ENCODE measurements at places on chromosomes 3 and 15.

DNA sequence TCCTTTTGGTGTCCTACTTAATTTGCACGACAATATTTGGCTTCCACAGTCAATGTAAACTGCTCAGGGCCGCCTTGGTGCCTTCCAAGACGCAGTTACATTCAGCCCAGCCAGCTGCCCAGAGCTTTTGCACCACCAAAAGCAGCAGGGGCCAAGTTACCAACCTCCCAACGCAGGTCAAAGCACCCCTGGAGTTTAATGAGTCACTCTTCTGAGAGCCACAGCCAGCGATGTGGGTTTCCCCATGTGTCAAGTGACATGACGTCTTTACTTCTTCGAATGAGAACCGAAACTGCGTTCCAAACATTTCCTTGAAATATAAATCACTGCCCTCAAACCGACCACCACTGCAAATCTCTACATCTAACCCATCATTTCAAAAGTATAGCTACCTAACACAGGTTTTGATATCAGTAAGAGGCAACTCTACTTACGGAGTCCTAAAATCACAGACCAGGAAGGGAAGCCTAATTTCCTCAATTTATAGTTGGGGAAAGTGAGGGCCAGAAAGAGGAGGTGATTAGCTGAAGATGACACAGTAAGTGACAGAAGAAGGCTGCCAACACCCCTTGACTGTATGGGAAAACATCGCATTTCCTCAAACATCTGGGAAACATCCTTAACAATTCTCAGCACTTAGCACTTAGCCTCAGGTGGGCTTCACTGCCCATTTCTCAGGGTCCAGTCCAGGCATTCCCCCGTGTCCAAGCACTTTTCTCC lies 24.5 kb downstream of the MB21D2 start:
- DNase-seq, result peak; percentile 76

DNA sequence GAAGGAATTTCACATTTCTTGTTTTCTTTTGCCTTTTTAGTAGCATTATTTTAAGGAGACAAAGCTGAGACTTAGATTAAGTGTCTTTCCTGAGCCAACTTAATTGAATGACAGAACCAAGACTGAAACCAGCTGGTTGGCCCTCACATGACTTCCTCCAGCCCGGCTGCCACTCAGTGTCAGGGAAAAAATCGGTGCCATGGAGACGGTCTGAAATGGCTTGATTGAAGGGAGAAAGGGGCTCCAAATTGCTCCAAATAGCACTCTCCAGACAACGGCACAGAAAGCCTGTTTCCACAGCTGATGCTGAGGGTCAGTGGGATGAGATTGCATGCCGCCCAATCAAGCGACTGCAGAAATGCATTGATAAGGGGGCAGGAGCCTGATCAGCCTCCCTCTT lies 475.2 kb upstream of the IL12A start:
- no peak for DNase-seq

- DNase-seq, result peak; percentile 12
These were observed 62.0 kb downstream of the TSC22D2 start for GRCh38 chr3:150469931-150470740.

DNA sequence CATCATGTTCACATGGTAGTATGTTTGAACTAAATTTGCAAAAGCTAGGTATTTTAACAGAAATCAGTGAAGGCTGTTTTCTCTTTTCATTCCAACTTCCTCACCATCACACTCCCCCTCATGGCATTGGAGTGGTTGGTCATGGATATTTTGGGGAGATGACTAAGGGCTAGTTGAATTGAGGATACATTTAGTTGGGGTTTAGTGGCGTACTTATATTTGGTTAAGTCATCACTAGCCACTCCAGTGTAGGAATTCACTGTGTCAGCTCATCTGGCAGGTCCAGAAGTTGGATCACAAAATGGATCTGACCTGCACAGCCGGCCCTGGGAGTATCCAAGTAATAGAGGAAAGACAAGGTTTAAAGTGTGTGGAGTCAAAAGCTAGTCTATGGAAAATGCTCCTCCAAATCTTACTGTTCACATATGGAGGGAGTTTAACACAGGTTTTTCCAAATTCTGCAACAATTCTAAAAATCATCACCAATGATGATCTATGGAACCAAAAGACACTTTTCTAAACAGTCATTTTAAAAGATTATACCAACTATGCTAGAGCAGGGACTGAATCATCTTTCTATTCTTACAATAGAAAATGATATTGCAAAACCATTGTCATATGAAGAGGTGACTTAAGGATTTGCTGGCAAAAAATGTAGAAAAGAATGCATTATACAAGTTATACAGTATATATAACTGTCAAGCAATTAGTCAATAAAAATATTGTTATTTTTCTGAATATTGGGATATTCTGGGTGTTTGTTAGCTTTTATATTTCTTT lies 247.8 kb upstream of the PEX5L start:
- DNase-seq, result no peak

GRCh38 chr3:119741657-119742590 lies 39.1 kb downstream of the CFAP91 start:
- no peak for DNase-seq

GRCh38 chr15:101765772-101766456 lies 37.4 kb upstream of the OR4F6 start:
- no peak for DNase-seq

GRCh38 chr3:189978753-189979152 lies 141.9 kb downstream of the P3H2 start:
- DNase-seq, result no peak

GRCh38 chr3:2300938-2301337 lies 202.3 kb downstream of the CNTN4 start:
- no peak for DNase-seq

DNA sequence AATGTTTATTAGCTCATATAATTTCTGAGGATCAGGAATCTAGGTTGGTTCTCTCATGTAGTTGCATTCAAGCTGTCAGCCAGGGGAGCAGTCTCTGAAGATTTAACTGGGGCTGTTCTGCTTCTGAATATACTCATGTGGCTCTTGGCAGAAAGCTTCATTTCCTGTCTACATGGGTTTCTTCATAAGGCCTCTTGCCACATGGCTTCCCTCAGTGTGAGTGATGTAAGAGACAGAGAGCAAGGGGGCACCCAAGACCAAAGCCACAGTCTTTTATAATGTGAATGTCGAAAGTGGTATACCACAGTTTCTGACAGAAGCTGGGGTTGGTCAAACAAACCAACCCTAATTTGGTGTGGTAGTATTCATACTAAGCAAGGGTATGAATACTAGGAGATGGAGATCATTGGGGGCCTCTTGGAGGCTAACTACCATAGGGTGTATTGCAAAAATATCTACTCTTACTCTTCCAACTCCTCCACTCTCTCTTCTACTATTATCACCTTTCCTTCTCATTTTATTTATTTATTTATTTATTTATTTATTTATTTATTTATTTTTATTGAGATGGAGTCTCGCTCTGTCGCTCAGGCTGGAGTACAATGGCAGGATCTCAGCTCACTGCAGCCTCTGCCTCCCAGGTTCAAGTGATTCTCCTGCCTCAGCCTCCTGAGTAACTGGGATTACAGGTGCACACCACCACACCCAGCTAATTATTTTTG lies 123.8 kb downstream of the B3GALNT1 start:
- no peak for DNase-seq

DNA sequence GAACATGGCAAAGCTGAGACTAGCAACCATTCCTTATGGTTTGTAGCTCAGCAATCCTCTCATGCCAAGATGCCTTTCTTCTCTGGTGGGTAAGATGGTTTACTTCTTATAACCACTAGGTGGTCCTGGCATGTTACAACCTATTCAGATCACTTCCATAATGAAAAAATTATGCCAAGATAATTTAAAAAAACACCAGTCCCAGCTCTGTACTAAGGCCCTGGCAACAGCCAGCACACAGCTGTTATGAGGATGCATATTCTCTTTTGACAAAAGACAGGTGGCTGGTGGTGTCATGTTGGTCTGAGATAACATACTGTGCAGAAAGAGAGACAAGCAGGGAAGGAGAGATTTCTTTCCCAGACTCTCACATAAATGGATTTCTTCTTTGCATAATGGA lies 65.7 kb upstream of the FRMD4B start:
- no peak for DNase-seq

GRCh38 chr3:62361261-62361660 lies 12.1 kb downstream of the FEZF2 start:
- no peak for DNase-seq

DNA sequence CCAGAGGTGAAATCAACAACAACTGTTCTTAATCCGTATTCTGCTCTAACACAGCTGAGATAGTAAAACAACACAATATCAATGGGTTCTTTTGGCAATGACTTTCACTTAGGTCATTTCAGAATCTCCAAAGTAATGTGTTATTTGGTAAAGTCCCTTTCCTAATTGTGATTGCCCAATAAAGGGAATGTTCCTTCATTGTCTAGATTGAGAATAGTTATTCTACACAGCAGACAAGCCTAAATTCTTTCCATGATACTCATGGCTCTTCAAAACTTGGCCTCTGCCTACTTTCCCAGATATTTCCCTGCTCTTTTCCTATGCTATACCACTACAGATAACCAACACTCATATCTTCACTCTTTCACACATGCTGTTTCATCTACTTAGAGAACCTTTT lies 219.8 kb downstream of the FMN1 start:
- no peak for DNase-seq

DNA sequence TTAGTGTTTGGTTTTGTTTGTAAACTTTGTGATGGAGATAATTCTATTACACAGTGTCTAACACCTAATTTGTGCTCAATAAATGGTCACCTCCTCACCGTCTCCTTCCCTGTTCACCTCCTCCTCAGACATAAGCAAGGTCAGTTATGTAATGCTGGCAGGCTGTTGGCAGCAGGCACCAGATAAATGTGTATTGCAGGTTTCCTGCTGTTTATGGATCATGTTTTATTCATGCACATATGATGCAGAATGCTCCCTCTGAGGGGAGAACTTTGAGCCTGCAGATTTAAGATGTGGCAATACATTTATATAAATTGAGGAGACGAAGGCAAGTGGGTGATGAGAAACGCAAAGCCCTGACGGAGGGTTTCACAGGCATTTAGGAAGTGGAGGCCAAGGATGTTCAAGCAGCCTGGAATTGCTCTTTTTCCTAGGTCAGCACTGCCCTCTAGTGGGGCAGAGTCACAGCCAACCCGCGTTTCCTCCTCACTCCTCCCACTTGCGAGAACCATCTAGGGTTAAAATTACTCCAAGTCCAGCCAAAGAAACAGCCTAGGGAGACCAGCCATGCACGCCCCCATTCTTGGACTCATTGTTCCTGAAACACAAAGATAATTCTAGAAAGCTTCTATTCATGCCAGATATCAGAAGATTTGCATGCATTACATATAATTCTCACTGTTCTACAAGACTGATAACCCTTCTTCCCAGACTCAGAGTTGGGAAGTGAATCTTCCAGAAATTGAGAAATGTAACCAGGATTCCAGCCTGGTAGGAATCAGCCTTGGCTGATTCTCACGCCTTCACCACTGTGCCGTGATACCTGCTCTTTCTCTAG lies 228.7 kb downstream of the SLCO3A1 start:
- peak; percentile 66 for DNase-seq
